Endodermal cell (in vitro differentiated cells): ENCODE measurements at places on chromosomes 4 and X. TPM values are rescaled to one million over a fixed set of nuclear protein-coding genes. Genes with fewer than 3 reads are reported as not detected.

GRCh38 chrX:5748586-5749150, 480.0 kb downstream of the NLGN4X start:
- no peaks in the 10 kb centered on the region for H3K4me1 ChIP-seq
- H3K4me3 ChIP-seq = no peak overlapping the region
- no peak overlapping the region for H3K27ac ChIP-seq
- H3K36me3 ChIP-seq = no peaks in the 10 kb centered on the region

DNA sequence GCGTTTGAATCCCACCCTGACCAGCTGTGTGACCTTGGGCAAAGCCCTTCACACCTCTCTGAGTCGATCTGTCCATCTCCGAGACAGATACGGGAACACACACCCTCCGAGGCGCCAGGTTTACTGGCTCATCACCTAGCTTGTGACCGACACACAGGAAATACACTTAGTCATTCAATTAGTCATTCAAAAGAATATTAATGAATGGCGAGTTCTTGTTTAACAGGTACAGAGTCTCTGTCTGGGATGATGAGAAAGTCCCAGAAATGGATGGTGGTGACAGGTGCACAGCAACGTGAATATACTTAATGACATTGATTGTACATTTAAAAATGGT, 80.6 kb downstream of the PPP2R2C start:
- no peak overlapping the region for H3K4me3 ChIP-seq
- H3K27ac ChIP-seq = no peak overlapping the region
- no peaks in the 10 kb centered on the region for H3K4me1 ChIP-seq
- DNase-seq = no peak
- H3K27me3 ChIP-seq = no peaks in the 10 kb centered on the region
- H3K36me3 ChIP-seq = no peaks in the 10 kb centered on the region

GRCh38 chr4:52576961-52577623, 82.0 kb downstream of the USP46 start:
- DNase-seq = no peak
- H3K27me3 ChIP-seq = no peaks in the 10 kb centered on the region
- no peaks in the 10 kb centered on the region for H3K36me3 ChIP-seq
- no peak overlapping the region for H3K27ac ChIP-seq
- no peaks in the 10 kb centered on the region for H3K4me1 ChIP-seq

The FOXP3 gene
- total RNA-seq = 0.28 to 0.53 TPM (median 0.34 TPM) in 3 replicates

The HAND2 gene
- total RNA-seq = 0.16 TPM in 1 of 3 replicates, not detected in the others

The GLUD2 gene
- total RNA-seq = 1.5 to 4.9 TPM (median 3.6 TPM) in 3 replicates
